ENCODE measurements at places on chromosomes 11 and 22. TPM values are rescaled to one million over a fixed set of nuclear protein-coding genes. Genes with fewer than 3 reads are reported as not detected.
A peak's percentile ranks its signal among the peaks of the same experiment; 100 is the strongest.

DNA sequence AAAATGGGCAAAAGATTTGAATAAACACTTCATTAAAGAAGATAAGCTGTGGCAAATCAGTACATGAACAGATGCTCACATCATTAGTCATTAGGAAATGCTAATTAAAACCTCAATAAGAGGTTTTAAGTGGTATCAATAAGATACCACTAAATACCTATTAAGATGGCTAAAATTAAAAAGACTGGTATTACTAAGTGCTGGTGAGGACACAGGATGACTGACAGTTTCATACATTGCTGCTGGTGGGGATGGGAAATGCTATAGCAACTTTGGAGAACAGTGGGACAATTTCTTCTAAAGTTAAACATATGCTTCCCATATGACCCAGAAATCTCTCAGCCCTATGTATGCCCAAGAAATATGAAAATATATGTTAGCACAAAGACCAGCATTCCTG lies 69.2 kb downstream of the COMMD9 start:
- no peaks in the 10 kb centered on the region for H3K36me3 ChIP-seq
- DNase-seq: no peak
- H3K4me1 ChIP-seq: no peaks in the 10 kb centered on the region
- no peaks in the 10 kb centered on the region for H3K27me3 ChIP-seq

- H3K36me3 ChIP-seq: no peaks in the 10 kb centered on the region
- no peak overlapping the region for H3K4me3 ChIP-seq
- no peaks in the 10 kb centered on the region for H3K27me3 ChIP-seq
- no peak overlapping the region for H3K27ac ChIP-seq
- no peak for DNase-seq
Measured at GRCh38 chr11:21630934-21631478, 561.9 kb upstream of the ANO5 start.

DNA sequence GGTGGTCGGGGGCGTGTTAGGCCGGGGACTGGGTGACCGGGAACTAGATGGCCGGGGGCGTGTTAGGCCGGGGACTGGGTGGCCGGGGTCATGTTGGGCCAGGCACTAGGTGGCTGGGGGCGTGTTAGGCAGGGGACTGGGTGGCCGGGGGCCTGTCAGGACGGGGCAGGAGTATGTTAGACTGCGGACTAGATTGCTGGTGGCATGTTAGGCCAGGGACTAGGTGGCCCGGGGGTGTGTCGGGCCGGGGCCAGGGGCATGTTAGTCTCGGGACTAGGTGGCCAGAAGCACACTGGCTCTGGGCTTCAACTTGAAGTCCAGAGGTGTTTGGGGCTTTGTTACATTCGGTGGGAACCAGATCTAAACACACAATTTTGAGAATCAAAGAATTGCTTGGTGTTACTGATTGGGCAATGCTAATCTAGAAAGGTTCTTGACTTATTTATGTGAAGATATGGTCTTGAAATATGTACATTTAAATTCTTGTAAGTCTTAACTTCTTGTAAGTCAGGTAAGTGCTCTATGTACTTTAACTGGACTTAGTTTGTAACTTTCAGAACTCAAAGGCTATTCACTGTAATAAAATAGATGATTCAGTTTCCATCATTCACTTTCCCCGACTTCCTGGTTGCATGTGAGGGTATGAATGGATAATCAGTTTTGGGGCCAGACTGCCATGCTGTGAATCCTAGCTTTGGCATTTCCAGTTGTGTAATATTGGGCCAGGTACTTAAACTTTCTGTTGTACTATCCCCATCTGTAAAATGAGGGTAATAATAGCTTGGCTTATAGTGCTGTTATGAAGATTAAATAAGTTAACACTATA lies 1.1 kb downstream of the EXT2 start:
- H3K4me1 ChIP-seq: no peaks in the 10 kb centered on the region
- peak overlapping the region; percentile 78 for H3K4me3 ChIP-seq
- DNase-seq: no peak

- no peak overlapping the region for H3K4me3 ChIP-seq
- peaks cover 40% of the 10 kb centered on the region for H3K4me1 ChIP-seq
- peaks cover 5% of the 10 kb centered on the region for H3K36me3 ChIP-seq
- DNase-seq: no peak
Measured at GRCh38 chr11:9802291-9802861, 138.5 kb downstream of the SWAP70 start.

GRCh38 chr11:62999156-62999555 lies 14.4 kb upstream of the SLC22A6 start:
- no peak overlapping the region for H3K27ac ChIP-seq
- DNase-seq: no peak
- no peaks in the 10 kb centered on the region for H3K4me1 ChIP-seq
- H3K4me3 ChIP-seq: no peak overlapping the region
- no peaks in the 10 kb centered on the region for H3K36me3 ChIP-seq
- no peaks in the 10 kb centered on the region for H3K27me3 ChIP-seq

- no peak for DNase-seq
- no peak overlapping the region for H3K27ac ChIP-seq
- no peaks in the 10 kb centered on the region for H3K27me3 ChIP-seq
- H3K4me1 ChIP-seq: no peaks in the 10 kb centered on the region
Measured at GRCh38 chr11:33211580-33211979, 45.6 kb upstream of the HIPK3 start.

- DNase-seq: no peak
- H3K27me3 ChIP-seq: no peaks in the 10 kb centered on the region
- H3K27ac ChIP-seq: no peak overlapping the region
- no peaks in the 10 kb centered on the region for H3K36me3 ChIP-seq
- H3K4me3 ChIP-seq: no peak overlapping the region
Measured at GRCh38 chr22:47279746-47280145, 517.3 kb downstream of the TBC1D22A start.

DNA sequence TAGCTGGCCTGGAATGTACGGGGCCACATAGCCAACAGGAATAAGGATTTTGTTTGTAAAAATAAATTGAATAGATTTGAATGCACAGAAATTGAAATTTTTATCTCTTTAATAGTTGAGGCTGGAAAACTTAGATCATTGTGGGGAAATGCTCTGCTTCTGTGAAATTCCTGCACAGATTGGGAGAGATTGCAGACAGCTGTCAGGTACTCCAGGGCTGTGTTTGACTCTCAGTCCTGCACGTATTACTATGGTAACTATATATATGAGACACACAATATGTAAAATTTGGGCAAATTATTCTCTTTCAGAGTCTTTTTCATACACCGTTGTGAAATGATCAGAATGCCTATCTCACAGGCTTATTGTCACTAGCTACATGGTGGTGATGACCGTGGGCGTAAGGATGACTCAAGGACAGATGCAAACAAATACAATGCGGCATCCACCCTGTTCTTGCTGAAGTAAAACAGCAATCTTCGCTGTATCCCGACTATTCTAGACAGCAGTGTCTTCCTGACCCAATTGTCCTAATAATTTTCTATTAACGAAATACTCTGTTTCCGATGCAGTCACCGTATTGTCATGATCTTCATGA lies 79.4 kb downstream of the ZC3H12C start:
- no peak overlapping the region for H3K27ac ChIP-seq
- no peaks in the 10 kb centered on the region for H3K4me1 ChIP-seq
- H3K27me3 ChIP-seq: no peaks in the 10 kb centered on the region
- DNase-seq: no peak
- no peaks in the 10 kb centered on the region for H3K36me3 ChIP-seq

GRCh38 chr22:39938509-39939111 lies 21.6 kb upstream of the TMA7B start:
- H3K27ac ChIP-seq: no peak overlapping the region
- no peak for DNase-seq
- no peaks in the 10 kb centered on the region for H3K4me1 ChIP-seq
- no peaks in the 10 kb centered on the region for H3K36me3 ChIP-seq

Gene FXYD6
- 16.4 TPM for total RNA-seq

Gene SAA2
- 77.4 TPM for total RNA-seq

Gene SEC14L6
- not detected for total RNA-seq

Gene TBX10
- total RNA-seq: not detected

Gene OR51B4
- total RNA-seq: not detected

Gene TSGA10IP
- not detected for total RNA-seq

Gene TTLL1
- total RNA-seq: 0.21 TPM
